ENCODE measurements at places on chromosomes 3 and 15.

DNA sequence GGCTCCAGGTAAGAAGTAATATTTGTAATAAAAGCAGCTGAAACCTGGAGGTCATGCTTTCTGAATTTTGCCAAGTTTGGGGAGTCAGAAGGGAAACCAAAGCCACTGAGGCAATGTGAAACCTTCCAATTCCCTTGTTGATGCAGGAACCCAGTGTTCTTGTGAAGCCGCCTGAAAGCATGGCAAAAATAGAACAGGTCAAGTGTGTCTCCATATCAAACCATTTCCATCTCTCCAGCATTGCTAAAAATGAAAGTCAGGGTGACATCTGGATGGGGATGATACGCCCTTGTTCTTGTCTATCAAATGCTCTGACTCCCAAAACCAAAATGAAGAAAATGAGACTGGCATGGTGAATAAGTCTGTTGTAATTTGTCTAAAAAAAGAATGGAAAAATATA lies 362.5 kb downstream of the VPS13C start:
- DNase-seq = no peak

- no peak for DNase-seq
Measured at GRCh38 chr15:88498996-88499395, 31.5 kb downstream of the MRPS11 start.

- no peak for DNase-seq
Measured at GRCh38 chr15:80970658-80971057, 19.0 kb downstream of the MESD start.

- no peak for DNase-seq
Measured at GRCh38 chr3:20935791-20936190, 749.8 kb upstream of the SGO1 start.

GRCh38 chr15:89735773-89736172 lies 15.3 kb downstream of the MESP1 start:
- DNase-seq = no peak

DNA sequence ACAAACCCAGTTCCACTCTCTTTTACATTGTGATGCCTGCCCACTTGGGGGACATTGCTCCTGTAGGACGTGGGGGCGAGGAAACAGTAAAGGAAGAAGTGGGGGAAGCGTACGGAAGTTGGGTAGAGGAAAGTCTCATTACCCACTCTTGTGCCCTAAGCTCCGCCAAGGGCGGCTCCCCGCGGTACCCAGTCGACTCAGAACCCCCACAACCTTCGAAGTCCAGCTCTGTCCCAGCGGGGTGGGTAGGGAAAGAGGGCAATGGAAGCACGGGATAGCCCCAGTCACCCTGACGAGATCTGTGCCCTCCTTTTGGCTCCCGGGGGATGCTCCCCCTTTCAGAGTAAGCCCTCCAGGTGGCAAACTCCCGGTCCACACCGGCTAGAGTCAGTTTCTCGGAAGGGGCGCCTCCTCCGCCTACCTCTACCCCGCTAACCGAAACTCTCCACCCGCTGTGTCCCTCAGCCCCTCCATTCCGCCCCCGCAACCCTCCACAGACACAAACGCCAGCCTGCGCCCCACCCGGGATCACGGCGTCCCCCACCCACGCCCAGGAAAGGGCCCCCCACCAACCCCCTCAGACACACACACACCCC lies 527 bp downstream of the CSNK1G1 start:
- DNase-seq = no peak

- peak; percentile 64 for DNase-seq
Measured at GRCh38 chr3:127690823-127691452, 18.2 kb downstream of the ABTB1 start.

GRCh38 chr15:33858836-33859235 lies 109.5 kb upstream of the CHRM5 start:
- DNase-seq = no peak

DNA sequence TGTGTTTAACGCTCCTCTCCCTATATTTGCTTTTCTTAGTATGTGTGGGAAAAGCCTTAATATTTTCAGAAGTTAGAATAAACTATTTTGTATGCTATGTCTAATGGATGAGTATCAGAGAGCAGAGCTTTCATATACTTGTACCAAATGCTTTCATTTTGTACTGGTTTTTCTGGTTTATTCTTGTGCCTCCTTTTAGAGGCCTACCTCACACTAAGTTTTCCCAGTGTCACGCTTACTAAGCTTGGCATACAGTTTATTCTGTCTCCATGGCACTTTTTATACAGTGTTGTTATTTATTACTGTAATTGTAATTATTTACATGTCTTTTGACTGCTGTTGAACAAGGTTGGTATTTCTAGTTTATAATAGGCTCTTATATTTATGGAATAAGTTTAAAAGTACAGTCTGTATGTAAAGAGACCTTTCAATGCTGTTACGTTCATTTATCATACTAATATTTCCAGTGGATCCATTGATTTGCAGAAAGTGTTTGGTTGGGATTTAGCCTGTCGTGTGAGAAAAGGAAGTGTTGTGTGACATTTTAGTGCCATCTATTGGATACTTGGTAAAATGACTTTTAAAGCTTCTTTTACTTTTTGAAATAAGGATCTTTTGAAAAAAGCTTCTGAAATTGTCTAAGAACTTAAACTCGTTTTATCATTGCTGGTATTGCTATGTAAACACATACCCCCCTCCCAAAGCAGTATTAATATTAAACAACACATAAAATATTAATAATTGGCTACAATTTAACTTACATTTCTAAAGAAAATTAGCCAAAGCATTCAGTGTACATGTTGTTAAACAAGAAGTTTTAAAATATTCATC lies 5.2 kb upstream of the EBLN2 start:
- peak; percentile 77 for DNase-seq

DNA sequence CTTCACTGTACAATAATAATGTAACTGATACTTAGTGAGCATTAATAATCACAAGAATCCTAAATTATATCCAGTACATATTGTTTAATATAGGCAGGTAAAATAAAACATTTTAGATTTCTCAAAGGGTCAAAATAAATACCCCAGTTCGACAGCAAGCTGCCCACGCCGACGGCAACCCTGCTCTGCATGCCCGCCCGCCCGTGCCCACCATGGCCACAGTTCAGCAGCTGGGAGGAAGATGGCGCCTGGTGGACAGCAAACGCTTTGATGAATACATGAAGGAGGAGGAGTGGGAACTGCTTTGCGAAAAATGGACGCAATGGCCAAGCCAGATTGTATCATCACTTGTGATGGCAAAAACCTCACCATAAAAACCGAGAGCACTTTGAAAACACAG lies 22.9 kb downstream of the BTBD1 start:
- DNase-seq = no peak

DNA sequence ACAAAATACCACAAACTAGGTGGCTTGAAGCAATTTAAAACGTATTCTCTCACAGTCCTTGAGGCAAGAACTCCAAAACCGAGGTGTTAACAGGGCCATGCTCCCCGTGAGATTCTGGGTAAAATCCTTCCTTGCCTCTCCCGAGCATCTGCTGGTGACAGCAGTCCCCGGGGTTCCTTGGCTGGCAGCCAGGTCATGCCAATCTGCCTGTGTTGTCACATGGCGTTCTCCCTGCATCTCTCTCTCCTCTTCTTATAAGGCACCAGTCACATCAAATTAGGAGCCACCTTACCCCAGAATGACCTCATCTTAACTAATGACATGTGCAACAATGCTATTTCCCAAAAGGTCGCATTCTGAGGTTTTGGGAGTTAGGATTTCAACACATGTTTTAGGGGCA lies 26.3 kb upstream of the LRRN1 start:
- DNase-seq = no peak

DNA sequence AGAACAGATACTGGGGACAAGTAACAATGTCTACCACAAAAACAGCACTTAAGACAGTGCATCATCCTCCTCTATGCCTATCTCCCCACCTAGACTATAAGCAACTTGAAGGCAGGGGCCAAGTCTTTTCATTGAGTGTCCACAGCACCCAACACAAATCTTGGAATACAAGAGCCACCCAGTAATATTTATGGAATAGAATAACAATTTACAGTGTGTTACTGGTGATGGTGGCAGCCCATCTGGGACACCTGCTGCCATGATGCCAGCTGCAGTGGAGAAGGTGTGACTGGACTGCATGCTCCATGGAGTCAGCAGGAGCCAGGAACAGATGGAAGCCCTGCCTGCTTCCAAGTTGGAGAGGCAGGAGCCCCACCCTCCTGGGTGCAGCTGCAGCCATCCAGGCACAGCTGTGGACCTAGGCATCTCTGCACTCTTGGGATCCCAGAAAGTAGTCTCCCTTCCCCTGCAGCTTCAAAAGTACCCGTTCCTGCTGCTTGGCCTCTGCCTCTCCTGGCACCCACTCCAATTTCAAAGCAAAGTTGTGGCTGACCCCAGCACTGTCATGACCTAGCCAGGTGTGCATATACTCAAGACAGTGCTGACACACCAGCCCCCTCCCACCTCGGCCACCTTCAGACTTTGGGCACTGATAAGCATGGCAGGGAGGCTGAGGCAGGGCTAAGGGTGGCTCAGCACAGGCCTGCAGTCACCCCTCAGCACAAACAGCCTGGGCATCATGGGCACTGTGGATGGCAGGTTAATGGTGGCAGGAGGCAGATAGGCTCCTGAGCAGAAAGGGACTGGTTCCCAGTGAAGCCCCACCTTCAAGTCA lies 94.5 kb downstream of the TPRA1 start:
- DNase-seq = no peak

- no peak for DNase-seq
Measured at GRCh38 chr3:25897019-25897418, 107.1 kb downstream of the OXSM start.

DNA sequence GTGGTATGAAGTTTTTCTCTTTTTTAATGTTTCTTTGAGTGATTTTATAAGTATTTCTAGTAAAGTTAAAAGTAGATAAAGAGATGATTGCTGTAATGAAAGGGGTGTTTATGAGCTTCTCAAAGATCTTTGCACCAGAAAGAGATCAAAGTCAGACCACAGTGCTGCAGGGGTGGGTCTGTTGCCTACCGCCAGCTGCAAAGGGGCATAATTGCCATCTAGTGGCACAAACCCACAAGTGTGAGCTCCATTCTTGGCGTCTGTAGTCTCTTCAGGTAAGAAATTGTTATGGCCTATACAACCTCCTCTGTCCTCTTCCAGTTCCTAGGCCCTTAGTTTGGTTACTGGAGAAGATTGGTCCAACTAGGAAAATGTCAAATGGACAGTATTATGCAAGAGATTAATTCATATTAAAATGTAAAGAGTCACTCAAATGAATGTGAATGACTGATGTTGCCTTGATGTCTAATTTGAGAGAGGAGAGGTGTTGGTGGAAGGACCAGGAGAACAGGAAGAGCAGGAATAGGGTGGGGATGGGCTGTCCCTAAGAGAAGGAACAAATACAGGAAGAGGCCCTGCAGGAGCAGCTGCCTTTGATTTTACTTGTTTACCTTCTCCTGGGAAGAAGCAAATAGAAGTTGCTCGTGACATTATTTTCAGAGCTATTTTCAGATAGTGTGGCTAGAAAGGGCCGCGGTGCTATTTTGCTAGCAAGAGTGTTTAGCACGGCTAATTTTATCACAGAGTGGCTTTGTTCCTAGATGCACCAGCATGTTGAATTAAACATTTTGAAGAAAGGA lies 53.0 kb upstream of the GSK3B start:
- no peak for DNase-seq

- peak; percentile 49 for DNase-seq
Measured at GRCh38 chr3:160686955-160687535, 10.1 kb downstream of the ARL14 start.

DNA sequence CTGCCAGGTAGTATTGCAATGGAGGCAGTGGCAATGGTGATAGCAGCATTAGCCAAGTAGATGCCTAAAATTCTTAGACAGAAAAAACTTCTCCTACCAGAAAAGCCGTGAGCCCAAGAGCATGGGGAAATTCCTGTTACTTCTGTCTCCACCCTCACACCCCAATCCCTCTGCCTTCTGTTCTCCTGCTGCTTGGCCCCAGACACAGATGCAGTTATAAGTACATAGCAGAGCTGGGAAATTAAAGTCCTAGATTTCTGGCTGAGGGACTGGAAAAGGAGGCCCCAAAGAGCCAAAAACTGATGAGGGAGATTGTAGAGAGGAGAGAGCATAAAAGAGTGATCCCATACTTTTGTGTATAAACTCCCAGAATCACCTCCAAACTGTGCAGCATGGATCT lies 166.9 kb downstream of the SMAD6 start:
- DNase-seq = no peak

GRCh38 chr3:1766384-1766783 lies 332.3 kb upstream of the CNTN4 start:
- DNase-seq = no peak

DNA sequence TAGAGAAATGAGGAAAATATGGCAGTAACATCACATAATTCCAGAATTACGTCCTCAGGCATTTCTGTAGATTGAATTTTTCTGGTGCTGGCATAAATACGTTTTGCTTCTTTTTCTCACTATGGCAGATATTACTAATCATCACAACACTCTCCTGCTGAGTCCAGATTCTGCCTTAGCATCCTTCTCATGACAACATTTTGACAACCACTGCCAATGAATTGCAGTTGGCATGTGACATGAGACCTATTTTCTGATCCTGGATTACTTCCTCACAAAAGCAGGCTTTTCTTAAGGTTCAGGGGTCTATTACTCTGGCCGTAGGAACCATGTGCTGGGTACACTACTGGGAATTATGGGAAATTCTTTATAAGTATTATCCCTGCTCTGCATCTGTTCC lies 22.5 kb upstream of the ARL6 start:
- no peak for DNase-seq

DNA sequence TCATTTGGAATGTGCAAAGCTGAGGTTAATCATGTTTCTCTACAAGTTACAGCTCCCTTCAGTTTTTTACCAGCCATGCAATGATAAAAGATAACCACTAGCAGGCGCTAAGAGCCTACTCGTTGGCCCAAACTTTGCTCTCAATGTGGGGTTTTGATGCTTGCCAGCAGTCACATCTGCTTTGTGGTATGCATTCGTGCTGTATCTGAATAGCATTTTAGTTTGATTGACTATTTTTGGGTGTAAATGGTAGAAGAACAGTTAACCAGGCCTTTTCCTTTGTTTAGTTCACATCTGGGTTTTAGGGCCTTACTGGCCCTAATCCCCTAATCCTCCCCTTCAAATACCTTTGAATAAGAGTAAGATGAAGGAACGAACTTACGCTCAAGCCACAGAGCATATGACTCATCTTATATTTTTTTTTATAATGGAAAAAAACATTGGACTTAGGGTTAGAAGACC lies 4.4 kb upstream of the CLDN11 start:
- DNase-seq = peak; percentile 95

DNA sequence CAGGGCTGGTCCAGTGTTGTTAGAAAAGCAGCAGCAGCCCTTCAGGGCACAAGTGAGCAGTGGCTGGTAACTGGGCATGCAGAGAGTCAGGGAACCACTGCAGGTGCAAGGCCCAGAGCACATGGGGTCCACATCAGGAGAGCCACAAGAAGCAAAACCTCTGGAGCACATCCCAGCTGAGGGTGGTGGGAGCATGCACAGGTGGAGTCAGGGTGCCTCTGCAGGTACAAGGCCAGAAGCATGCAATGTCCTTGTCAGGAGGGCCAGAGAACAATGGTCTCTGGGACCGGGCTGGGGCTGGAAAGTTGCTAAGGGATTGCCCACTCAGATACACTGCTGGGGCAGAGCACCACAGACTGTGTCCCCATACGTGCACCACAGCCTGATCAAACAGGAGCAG lies 226.1 kb upstream of the UBE2E2 start:
- no peak for DNase-seq

GRCh38 chr3:144364737-144365136 lies 393.1 kb downstream of the DIPK2A start:
- no peak for DNase-seq

- no peak for DNase-seq
Measured at GRCh38 chr3:14486460-14486859, 53.7 kb downstream of the GRIP2 start.

GRCh38 chr3:130430266-130430665 lies 84.8 kb downstream of the COL6A5 start:
- DNase-seq = no peak

- DNase-seq = peak; percentile 60
Measured at GRCh38 chr3:122258757-122259371, 66.2 kb upstream of the CSTA start.

GRCh38 chr15:84921121-84921520 lies 36.7 kb downstream of the SLC28A1 start:
- DNase-seq = peak; percentile 29
